ENCODE measurements at places on chromosomes 5 and 9.
A peak's percentile ranks its signal among the peaks of the same experiment; 100 is the strongest.

GRCh38 chr5:178788381-178789085 is 58.1 kb upstream of the ZNF354A start:
- no peak for DNase-seq

GRCh38 chr9:113963696-113964494 is 87.8 kb downstream of the ZNF618 start:
- DNase-seq: no peak

- DNase-seq: no peak
Observed at GRCh38 chr9:37593883-37594448, 1.6 kb upstream of the TOMM5 start.

DNA sequence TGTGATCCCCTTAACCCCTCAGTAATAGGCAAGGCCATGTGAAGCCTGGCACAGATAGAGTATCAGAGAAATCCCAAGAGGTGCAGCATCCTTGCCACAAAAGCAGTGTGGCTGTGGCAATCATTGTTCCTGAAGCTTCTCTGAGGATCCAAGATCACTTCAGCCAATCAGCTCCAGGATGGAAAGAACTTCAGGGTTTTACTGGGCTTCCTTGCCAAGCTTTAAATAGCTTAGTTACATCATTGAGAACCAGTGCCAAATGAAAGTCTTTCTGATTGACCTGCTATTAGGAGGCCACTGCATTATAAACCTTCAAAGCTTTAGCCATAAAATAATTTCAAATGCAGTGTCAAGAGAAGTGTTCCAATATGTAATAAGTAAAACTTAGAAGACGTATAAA is 430.6 kb downstream of the PIK3R1 start:
- no peak for DNase-seq

DNA sequence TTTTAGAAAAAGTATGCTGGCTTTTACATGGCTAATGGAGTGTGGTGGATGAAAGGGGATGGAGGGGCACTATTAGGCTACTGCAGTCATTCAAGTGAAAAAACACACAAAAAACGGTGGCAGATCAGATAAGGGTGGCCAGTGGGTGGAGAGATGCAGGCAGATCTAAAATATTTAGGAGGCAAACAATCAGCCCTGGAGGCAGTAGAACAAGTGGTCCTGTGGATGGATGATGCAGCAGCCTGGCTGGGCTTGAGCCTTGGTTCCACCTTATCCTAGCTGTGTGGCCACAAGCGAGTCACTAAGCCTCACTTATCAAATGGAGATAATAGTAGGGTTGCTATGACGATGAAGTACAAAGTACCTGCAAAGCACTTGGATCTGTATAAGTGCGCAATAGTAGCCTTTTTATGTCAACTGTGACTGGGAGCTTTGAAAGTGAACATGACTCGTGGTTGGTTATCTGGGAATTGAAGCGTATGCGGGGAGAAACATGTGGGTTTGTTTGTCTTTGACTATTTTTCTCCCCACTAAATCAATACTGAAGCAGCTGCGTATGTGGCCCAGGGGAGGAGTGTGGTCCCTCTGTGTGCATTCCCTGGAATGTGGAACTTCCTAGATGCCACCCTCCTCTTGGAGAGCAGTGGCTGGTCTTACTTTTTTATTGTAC is 20.2 kb downstream of the NSG2 start:
- no peak for DNase-seq

- DNase-seq: no peak
Observed at GRCh38 chr5:67170767-67171166, 25.8 kb downstream of the CD180 start.

DNA sequence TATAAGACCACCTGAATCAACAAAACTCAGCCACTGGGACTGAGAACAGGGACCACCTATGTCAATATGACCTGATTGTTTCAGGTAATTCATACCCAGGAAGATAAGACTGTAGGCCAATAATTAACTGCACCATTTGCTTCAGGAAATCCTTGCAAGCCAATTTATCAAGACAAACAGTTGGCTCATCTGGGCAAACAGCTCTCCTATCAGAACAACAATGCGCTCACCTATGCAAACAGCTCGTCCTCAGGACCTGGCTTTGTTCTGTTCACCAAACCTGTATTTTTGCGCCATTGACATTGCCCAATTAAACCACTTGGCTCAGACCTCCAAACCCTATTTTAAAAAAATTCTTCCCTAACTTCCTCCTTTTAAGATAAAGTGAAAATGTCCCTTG is 92.3 kb upstream of the MARCHF11 start:
- DNase-seq: no peak

DNA sequence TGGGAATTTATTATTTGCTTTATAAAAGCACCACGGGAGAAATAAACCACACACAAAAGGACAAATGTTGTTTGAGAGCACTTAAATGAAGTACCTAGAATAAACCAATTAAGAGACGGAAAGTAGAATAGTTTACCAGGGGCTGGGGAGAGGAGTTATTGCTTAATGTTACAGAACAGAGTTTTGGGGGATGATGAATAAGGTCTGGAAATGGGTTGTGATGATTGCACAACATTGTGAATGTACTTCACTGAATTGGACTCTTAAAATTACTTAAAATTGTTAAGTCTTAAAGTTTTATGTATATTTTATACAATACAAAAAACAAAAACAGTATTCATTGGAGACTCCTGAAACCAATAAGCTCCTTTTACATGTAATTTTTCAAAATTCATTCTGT is 1.5 kb downstream of the ZBTB43 start:
- DNase-seq: no peak

DNA sequence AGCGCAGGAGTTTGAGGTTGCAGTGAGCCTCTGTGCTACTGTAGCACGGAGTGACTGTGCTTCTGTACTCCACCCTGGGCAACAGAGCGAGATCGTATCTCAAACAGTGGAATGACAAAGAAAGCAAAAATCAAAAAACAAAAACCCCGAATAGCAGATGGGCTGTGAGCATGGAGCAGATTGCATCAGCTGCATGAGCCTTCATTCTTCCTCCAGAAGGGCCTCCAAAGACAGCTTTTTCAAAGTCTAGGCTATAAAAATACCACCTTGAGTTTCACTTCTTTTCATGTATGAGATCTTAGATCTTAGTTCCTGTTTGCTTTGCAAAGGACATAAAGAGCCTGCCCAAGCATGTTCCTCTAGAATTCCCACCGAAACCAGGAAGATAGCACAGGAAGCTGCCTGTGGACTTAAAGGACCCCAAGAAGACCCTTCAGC is 15.0 kb upstream of the HSPB3 start:
- no peak for DNase-seq

GRCh38 chr5:137234973-137235943 is 263.9 kb downstream of the SPOCK1 start:
- peak; percentile 40 for DNase-seq

GRCh38 chr9:101114317-101114716 is 85.8 kb downstream of the PLPPR1 start:
- DNase-seq: no peak

DNA sequence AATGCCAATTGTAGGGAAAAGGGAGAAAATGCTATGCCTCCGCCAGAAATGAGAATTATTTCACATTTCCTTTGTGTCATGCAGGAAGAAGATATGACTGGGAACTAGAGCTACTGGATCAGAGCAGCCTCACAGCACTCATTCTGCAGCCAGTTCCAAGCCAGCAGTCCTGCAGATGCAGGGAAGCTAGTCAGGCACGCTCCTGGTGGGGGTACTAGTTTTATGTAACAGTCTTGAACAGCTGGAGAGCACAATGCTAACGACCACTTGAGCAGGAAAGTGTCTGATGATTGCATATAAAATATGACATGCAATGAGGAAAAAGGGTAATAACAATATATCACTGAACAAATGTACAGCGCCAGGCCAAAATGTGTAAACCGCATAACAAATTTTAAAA is 21.7 kb downstream of the CDH10 start:
- no peak for DNase-seq

DNA sequence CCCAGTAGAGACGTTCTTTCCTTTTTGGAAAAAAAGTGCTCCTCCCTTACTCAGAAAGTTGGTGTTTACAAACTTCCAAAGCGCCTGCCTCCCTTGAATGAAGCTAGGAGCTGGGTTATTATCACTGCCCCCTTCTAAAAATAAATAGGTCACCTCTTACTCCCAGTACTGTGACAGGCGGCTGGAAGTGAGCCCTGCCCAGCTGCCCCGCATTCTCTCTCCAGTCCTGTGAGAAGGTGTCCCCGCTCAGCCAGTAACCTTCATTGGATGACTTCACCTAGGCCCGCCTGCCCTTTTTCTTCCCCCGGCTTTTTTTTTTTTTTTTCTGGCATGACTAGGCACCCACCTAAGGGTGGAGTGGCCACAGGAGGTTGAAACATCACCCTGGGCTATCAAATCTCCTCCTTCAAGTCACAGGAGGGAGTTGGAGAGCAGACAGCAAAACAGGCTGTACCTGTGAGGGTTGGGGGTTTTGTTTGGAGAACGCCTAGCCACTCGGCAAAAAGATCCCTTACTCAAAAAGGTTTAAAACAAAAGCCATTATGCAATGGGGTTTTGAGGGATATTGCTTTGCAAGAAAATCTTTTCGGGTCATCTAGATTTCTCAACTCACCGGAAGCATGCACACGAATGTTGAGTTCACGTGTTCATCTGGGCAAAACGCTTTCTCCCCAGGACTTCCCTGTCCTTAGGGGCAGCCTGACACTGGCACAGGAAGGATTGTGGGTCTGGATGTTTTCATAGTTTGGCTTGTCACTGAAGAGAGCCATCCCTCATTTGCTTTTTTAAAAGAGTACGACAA is 43.3 kb upstream of the ZNF622 start:
- peak; percentile 46 for DNase-seq

GRCh38 chr5:74275171-74275992 is 365.1 kb downstream of the ENC1 start:
- DNase-seq: no peak

DNA sequence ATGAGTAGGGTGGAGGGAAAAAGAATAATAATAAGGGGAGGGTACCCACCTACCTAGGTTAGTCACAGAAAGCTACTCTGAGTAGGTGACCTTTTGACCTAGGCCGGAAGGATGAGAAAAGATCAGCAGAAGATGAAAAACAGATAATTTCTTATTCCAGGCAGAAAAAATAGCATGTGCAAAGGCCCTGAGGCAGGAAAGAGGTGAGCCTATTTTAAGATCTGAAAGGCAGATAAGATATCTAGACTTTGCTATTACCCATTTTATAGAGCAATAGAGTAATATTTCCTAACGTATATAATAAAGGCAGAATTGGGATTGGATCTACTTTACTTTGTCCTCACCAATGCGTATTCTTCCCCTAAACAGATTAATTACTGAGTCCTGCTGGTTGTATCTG is 393.9 kb upstream of the MPDZ start:
- no peak for DNase-seq

DNA sequence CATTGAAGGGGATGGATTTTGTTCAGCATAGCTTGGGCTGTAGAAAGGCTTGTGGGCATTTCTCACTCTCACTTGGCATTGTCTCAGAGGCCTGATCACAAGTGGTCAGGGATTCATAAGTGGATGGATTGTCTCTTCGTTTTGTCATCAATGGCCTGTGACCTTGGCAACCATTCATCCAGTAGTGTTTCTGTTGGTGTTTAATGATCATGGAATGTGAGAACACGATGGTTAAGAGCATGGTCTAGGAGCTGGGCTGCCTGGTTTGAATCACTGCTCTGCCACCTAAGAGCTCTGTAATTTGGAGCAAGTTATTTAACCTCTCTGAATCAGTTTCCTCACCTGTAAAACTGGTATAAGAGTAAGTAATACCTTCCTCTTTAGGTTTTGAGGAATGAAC is 430.1 kb upstream of the MEF2C start:
- peak; percentile 96 for DNase-seq

GRCh38 chr9:16010221-16010620 is 457.4 kb downstream of the CCDC171 start:
- DNase-seq: no peak

DNA sequence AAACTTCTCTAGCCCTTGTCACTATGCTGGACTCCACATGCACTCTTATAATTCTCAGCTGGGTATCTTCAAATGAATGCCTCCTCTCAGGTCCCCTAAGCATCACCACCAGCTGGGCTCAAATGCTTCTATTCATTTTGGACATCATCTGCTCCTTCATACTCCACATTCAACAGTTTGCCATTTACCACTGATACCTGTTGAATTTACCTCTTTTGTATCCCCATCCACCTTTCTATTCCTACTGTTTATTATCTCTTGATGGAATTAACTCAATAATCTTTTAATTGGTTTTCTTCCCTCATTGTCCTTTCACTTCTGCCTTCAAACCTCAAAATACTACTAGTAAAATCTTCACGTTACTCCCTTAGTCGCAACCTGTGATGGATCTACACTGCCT is 14.5 kb downstream of the RANBP6 start:
- no peak for DNase-seq

GRCh38 chr5:144156767-144157171 is 13.7 kb downstream of the YIPF5 start:
- DNase-seq: peak; percentile 3

- no peak for DNase-seq
Observed at GRCh38 chr9:112094948-112095681, 80.0 kb downstream of the SUSD1 start.

- no peak for DNase-seq
Observed at GRCh38 chr9:106798016-106798799, 64.8 kb upstream of the ZNF462 start.

GRCh38 chr5:159488516-159488915 is 158.2 kb upstream of the IL12B start:
- no peak for DNase-seq

GRCh38 chr9:93406371-93406770 is 45.1 kb upstream of the FAM120A start:
- no peak for DNase-seq

DNA sequence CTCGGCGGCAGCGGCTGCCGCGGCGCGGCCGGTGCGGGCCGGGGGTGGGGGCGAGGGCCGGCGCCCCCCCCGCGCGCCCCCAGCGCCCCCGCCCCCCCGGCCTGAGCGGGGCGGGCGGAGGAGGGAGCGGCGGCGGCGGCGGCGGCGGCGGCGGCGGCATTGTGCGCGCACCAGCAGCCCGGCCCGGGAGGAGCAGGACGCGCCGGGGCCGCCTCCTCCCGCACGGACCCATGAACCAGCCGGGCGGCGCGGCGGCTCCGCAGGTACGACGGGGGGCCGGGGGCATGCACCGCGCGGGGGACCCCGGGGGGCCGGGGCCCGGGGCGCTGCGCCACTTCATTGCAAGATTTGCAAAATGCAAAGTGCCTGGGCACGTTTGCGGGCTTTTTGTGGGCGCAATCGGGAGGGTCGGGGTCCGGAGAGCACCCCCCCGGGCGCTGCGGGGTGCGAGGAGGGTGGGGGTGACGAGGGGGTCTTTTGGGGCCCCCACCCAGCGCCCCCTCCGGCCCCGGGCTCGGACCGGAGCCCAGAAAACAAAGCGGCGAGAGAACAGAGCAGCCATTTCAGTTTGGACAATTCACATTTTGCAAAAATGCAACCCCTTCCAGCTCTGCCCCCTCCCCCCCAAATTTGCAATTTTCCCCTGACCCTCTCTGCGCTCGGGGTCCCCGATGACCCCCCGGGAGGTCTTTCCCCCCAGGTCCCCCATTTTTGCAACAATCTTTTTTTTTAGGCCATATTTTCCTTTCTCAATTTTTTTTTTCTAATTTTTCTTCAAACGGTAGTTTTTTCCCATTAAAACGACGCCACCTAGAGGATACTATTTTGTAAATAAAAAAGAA is at the start of gene ZNF618:
Gene ZNF618, plus strand, starts transcription at position 159 of the 842 bp plus-strand sequence. Its CDS starts 72 bp downstream, at position 231.
- peak; percentile 24 for DNase-seq

Measured in kidney glomerular epithelial cell (primary cell).